Stimulated activated CD4-positive, alpha-beta T cell treated with anti-CD3 and anti-CD28 coated beads, Interleukin-1b, Interleukin-23, amount 100 ng/mL, for 1 hour (primary cell): ENCODE measurements at places on chromosomes 7 and 10.

DNA sequence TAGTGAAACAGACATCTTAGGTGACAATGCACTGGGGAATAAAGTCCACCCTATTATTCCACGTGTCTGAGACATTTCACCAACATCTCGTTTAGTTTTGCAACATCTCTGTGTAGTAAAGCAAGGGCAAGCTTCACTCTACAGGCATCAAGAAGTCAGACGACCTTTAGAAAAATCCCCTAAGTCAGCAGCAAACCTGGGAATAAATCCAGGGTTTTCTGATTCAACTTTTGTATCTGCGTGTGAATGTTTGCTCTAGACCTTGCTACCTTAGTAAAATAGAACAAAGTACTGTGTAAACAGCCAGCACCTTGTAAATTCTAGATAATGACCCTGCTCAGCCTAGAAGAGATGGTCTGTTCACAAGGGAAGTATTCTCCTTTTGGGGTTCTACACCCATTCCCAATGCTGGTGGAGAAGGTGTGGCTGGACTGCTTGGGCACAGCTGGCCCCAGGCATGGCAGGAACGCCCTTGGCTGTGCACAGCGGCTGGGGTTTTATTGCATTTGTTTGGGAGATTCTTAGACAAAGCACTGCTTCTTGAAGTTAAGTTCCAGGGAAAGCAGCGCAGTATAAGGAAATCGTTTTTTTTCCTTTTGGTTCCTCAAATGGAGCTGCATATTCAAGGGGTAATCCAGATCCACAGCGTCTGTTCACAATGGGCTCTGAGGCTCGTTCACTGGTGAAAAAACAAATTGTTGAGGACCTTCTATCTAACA is 38.3 kb upstream of the GALNTL5 start:
- no peak for DNase-seq

DNA sequence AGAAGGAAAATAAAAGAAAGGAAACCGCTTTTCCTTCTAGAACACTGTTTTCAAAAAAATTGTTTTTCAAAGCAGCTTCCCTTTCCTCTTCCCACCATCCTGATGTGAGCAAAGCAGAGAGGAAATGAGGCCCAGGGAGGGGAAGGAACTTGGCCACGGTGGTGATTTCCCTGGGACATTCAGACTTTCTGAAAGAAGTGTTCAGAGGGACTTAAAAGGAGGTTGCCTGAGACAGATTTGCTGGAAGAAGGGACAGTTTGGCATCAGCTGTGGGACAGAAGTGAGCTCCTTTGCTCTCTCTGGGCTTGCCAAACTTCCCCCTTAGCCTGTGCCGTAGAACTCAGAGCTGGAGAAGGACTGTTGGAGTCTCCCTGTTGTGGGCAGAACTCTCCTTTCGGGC is 30.3 kb downstream of the ADCYAP1R1 start:
- no peak for DNase-seq

DNA sequence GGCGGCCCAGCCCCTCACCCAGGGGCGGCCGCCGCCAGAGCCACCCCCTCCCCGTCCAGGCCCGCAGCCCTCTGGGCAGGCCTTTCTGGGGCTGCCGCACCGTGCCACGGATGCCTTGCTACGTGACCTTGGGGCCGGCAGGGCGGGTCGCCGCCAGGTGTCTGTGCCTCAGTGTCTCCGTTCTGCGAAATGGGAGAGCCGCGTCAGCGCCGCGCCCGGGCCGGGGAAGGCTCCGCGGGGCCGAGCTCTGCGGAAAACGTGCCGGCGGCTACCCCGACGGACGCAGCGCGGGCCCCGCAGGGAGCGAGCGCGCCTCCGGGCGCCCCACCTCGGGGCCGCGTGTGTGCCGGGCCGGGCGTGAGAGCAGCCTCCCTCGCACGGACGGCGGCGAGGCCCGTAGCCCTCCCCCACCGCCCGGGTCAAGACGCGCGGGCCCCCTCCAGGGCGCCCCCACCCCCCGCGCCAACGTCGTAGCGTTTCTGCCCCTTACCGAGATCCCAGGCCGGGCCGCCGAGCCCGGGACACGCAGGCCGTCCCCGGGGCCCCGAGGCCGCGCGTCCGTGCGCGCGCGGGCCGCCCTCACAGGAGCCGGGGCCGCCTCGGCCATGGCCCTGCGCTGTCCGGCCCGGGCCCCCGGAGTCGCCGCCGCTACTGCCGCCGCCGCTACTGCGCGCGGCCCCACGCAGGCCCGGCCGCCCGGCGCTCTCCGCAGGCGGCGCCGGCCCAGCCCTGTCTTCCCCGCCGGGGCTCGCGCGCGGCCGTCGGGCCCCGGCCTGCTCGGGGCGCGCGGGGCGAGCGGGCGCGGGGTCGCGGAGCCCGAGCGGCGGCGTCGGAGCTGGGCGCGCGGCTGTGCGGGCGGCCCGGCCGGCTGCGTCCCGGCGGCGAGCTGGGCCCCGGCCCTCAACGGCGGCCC is 1.1 kb downstream of the ZNF777 start:
- no peak for DNase-seq

GRCh38 chr10:55374917-55375316 is 573.9 kb upstream of the PCDH15 start:
- no peak for DNase-seq

- no peak for DNase-seq
These were observed 303.3 kb upstream of the COBL start for GRCh38 chr7:51619880-51620279.

- no peak for DNase-seq
These were observed 17.8 kb upstream of the MAGI2 start for GRCh38 chr7:79471283-79471682.

- no peak for DNase-seq
These were observed 113.9 kb upstream of the PRR15 start for GRCh38 chr7:29449569-29450260.

DNA sequence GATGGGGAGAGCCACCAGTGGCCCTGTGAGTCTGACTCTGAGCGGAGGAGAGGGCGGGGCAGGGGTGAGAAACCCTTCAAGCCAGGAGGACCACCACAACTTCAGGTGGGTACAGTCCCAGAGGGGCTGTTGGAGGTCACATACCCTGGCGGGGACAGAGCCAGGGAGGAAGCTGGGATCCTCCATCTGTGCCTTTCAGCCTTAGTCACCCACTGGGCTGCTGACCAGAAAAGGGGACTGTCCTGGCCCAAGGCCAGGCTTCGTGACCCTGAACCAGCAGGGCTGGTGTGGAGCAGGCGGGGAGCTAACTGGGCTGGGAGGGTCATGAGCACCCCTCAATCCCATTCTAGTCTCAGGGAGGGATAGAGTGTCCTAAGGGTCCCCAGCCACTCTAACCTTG is 1.5 kb upstream of the CALHM3 start:
- no peak for DNase-seq

DNA sequence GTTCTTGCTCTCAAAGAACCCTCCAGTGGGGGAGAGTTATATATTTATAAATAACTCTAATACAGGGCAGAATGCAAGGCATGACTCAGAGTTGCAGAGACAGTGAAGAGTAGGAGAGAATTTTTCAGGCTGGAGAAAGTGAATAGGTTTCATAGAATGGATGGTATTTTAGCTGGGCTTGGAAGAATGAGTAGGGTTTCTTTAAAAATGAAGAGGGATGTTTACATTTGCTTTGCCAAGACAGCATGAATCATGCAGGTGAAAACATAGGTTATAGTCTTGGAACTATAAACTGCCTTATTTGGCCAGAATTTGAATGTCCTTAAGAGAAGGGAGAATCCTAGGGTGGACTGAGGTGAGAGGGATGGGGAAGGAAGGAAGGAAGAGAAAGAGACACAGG is 124.8 kb downstream of the CPED1 start:
- no peak for DNase-seq

GRCh38 chr7:968205-969105 is 6.9 kb downstream of the COX19 start:
- DNase-seq = no peak

DNA sequence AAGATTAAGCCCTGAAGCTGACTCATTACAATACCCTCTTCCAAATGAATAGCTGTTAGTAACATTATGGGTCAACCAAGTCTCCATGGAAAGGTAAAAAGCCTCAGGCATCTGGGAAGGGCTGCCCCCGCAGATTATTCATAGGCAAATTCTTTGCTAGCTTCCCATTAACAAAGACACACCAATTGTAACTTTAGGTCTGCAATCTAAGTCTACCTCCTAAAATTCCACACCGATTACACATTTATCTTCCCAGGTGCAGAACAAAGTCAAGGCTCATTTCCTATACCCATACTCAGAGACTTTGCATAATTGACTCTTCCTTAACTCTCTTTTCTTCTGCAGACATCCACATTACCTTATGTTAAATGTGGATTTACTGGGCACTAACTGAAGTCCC is 826.3 kb upstream of the MBL2 start:
- no peak for DNase-seq

- DNase-seq = no peak
These were observed 60.2 kb downstream of the SEMA3E start for GRCh38 chr7:83588602-83589240.

- DNase-seq = no peak
These were observed 71.1 kb upstream of the FZD1 start for GRCh38 chr7:91193141-91193540.

DNA sequence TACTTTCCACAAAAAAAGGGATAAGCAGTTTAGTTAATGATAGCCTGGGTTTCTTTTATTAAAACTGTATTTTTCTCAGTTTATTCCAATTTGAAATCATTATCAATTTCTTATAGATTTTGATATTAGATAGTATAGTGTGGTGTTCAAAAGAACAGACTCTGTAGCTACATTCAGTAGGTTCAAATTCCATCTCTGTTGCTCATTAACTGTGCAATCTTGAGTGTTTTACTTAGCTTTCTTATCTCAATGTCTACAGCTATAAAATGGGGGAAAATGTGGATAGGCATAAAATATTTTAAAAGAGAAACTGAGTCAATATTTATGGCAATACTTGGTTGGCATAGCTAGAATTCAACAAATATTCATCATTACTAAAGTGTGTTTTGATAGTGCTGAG is 86.9 kb upstream of the SEMA3A start:
- no peak for DNase-seq

DNA sequence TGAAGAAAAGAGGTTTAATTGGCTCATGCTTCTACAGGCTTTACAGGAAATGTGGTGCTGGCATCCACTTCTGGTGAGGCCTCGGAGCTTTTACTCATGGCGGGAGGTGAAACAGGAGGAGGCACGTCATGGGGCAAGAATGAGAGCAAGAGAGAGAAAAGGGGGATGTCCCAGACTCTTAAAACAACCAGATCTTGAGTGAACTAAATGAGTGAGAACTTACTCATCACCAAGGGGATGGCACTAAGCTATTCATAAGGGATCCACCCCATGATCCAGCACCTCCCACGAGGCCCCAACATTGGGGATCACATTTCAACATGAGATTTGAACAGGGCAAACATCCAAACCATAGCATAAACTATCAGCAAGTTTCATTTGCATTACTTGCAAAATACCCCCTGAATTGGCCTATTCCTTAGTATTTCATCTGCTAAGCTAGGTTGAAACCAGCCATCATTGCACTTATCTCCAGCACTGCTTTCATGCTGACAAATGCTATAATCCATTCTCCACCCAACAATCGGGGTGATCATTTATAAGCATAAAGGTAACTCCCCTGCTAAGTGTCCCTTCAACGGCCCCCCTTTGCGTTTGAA is 179.0 kb downstream of the NOC3L start:
- no peak for DNase-seq

DNA sequence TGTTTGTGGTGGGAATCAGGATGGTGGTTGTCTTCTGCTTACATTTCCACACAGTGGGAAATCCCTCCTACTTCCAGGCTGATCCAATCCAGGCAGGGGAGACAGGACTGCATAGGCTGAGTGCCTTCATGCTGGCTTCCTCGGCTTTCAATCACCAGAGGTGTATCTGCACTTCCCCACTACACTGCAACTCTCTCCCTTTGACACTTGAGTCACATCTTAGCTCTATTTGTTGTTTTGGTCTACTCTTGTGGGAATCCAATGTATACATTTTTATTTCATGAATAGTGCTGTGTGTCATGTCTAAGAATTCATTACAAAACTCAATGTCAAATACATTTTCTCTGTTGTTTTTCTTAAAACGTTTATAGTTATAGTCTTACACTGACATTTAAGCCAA is 735.6 kb downstream of the XPNPEP1 start:
- no peak for DNase-seq

DNA sequence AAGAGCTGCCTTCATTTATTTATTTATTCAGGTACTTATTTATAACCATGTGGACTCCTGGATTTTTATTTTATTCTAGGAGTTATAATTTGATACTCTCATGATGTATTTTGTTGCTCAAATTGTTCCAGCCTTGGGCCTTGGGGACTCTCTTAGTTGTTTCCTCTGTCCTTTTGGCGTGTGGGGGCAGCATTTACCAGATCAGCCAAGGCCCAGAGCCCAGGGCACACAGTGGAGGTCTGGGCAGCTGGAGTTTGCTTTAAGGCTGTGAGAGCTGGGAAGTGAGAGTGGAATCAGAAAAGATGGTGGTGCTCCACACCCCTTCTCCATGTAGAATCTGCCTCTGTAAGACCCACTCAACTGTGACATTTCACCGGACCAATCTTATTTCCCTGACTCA is 398.9 kb downstream of the RPS24 start:
- DNase-seq = no peak

DNA sequence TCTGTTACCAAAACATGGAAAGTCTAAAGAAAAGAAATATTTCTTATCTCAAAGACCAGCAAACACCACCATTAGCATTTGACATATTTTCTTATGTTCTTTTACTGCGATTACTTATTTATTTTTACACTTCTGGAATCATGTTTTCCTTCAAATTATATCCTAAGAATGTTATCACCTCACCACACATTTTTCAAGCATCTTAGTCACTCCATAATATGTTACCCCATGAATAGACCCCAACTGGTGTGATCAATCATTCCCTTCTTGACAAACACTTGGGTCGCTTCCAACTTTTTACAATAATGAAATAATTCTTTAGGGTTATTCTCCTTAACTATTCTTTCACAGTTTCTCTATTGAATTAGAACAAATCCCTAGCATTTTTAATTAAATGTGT is 67.4 kb downstream of the AMPH start:
- no peak for DNase-seq

DNA sequence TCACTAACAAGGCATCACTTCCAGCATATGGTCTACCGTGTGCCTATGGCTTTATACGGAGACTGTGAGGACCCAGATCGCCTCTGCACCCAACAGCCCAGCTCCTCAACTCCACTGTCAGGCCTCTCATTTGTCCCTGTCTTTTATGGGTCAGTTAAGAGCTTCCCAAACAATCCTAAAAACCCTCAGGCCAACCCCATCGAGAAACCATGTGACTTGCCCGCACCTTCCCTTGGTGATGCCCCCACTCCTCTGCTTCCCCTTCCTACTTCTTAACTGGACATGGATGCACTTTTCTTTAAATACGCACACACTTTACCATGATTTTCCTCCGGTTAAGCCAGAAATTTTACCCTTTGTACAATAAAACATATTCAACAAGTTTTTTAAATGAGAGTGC is 46.8 kb downstream of the BAIAP2L1 start:
- DNase-seq = no peak
